ENCODE measurements at places on chromosomes 2 and 18.

DNA sequence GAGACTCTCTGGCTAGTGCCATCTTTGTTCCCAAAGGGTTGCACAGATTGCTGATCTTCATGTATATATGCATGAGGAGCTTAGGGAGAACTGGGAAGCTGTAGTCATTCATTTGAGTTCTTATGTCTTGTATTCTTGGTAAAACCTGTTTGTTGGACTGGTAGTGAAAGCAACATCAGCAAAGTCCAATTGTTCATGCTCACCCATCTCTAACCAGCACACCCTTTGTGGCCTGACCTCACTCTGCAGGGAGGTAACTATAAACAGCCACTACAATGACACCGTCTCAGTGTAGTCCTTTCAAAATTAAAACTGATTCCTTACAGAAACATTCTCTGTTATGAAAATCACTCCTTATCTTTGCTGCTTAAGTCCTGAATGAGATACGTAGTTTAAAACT lies 13.9 kb upstream of the LMAN1 start:
- no peak for DNase-seq

DNA sequence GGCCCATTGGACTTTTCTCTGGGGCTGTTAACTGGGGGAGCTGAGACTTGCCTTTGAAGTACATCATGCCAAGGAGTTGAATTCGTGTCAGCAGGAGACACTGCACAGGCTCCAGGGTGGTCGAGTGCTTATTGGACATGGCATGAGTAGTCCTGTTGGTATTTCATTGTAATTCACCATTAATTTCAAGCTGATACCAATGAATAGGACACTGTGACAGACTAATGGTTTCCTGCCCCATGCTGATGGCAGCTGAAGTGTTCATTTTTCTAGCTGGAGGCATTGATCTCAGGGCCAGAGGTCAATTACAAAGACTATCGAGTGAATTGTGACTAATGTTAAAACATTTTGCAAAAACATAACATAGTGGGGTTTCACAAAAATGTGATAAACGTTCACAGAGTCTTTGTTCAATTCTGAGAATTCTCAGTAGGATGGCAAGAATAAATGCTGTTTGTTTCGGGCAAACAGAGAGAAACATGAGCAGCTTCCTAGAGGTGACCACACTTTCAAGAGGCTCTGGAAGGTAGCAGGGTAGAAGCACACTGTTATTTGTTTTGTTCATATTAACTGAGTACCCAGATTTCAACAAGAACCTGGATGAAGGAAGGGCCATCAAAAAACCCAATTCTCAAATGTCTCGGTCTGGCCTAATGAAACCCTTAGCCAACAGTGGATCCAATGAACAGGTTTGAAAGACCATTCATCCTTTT lies 90.6 kb upstream of the ARL4C start:
- no peak for DNase-seq

- no peak for DNase-seq
Measured at GRCh38 chr18:70028084-70028483, 80.4 kb upstream of the CD226 start.

- DNase-seq: no peak
Measured at GRCh38 chr18:12694032-12694431, 8.5 kb downstream of the CEP76 start.

GRCh38 chr2:68290901-68291300 lies 28.8 kb downstream of the CNRIP1 start:
- no peak for DNase-seq

GRCh38 chr2:120579916-120580685 lies 155.6 kb upstream of the GLI2 start:
- DNase-seq: no peak

- DNase-seq: no peak
Measured at GRCh38 chr18:58858591-58859468, 5.8 kb upstream of the ZNF532 start.

DNA sequence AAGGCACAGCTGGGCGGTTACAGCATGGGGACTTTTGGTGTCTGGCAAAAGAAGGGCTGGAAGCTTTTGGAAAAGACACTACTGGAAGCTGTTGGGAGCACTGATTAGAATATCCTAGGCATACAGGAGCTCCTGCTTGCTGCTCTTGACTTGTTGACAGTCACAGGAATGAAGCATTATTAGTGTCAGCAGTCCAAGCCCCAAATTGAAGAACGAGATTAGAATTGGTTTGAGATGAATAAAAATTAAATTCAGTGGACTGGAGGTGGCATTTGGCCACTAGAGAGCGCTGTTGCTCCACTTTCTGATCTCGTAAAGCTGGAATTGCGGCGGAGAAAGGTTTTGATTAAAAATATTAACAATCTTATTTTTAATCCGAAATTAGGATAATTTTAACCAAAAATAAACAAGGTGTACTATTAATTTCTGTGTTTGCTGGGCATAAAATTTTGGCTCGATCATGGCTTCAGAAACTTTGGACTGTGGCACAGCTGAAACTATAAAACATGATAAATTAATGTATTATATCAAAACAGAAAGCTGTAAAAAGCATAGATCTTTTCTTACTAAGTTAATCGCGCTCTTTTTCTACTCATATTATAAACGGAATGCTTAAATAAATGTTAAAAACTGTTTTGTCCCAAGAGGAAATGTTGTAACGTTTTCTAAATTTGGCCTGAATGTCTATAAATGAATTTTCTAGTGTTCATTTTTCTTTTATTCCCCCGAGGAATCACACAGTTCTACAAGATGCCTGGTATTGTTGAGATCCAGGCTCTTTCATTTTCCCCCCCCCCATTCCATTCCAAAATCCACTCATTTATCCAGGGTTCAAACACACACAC lies 2.4 kb upstream of the HOXD8 start:
- no peak for DNase-seq

DNA sequence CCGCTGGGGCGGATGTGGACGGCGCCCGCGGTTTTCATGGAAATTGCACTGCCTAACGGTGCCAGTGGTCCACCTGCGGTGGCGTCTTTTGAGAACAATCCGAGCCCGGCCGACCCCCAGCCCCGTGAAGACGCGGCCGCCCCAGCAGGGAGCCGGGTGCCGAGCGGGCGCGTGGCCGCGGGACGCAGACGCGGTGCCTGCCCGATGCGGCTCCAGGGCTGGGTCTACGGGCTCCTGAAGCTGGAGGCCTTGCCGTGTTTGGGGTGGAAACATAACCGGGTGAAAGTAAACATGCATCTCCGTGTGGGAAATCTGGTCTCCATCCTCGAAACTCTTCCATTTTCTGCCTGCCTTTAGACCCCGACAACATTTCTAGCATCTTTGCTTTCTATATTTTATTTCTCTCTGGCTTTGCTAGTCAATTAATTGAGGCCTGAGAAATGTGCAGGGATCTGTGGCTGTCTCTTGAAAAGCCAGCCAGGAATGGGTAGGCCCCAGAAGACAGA lies 572 bp downstream of the INPP4A start:
- DNase-seq: no peak

GRCh38 chr2:3143602-3144001 lies 234.0 kb downstream of the EIPR1 start:
- DNase-seq: no peak
